Stimulated activated CD8-positive, alpha-beta memory T cell treated with anti-CD3 and anti-CD28 coated beads, Interleukin-15, amount 100 ng/mL, for 4 hours (primary cell): ENCODE measurements at places on chromosomes 11 and 22.

- DNase-seq: no peak
Observed at GRCh38 chr11:36722421-36722820, 124.4 kb upstream of the RAG2 start.

DNA sequence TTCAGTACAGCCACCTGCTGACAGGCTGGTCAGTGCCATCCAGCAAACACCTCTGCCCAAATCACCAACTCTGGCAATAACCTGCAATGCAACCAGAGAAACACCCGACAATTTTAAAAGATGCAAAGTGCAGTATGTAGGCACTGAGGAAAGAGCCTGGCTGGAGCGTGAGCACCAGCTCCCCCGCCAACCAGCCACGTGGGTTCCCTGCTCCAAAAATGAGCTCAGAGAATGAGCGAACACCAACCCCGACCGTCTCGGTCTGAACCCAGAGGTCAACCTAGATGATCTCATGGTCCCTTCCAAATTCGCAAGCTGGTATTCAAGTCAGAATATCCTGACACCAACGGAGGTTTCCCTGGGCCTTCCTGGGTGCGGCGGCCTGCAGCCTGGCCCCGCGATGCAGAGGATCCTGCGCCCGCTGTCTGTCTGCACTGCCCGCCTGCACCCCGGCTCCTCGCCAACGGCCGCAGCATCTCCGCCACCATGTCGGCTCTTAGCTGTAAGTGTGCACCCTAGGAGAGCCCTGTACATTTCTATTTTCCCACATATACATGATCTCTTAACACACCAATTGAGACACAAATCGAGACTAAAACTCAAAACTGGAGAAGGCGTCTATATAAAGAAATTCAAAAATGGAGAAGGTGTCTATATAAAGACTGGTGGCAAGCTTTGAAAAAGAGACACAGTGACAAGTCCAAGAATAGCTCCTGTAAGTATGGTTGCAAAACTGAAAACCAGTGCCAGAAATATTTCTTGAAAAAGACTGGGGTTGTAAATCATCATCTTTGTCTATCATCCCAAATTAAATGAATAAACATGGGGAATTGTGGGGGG is 22.8 kb downstream of the TMEM184B start:
- DNase-seq: no peak

GRCh38 chr11:87013912-87014825 is 23.6 kb upstream of the TMEM135 start:
- DNase-seq: no peak

DNA sequence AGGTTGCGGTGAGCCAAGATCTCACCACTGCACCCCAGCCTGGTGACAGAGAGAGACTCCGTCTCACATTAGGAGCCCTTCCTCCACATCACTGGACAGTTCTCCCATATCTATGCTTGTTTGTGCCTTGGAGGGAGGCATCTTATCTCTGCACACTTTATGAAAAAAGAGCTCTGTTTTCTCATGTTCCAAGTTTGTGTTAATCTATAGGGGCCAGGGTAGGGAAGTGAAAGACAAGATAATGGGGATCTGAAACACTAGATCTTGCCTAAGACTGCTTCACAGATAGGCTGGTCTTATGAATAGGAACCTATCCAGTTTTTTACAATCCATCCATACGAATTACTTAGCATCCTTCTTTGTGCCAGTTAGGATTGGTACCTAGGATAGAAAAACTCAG is 17.1 kb downstream of the OR6Q1 start:
- no peak for DNase-seq

- no peak for DNase-seq
Observed at GRCh38 chr11:26243426-26243825, 88.5 kb upstream of the ANO3 start.

DNA sequence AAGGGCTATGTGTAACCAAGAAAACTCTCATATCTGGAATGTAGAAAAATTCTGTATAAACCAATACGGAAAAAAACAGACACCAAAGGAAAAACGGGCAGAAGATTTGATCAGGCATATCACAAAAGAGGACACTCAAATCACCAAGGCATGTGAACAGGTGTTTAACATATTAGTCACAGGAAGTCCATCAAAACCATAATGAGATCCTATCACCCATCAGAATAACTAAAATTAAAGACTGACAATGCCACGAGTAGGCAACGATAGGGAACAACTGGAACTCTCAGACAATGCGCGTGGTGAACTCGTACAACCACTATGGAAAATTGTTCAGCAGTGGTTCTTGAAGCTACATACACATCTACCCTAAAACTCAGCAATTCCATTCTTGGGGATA is 94.5 kb downstream of the MICAL3 start:
- no peak for DNase-seq

- DNase-seq: no peak
Observed at GRCh38 chr22:37270928-37271650, 11.2 kb upstream of the CYTH4 start.

- no peak for DNase-seq
Observed at GRCh38 chr11:133343951-133344350, 188.3 kb downstream of the OPCML start.

GRCh38 chr11:74933765-74934164 is 15.1 kb downstream of the XRRA1 start:
- no peak for DNase-seq

- DNase-seq: no peak
Observed at GRCh38 chr11:64121663-64122410, 44.1 kb downstream of the MACROD1 start.

GRCh38 chr11:31792456-31792855 is 18.7 kb downstream of the PAX6 start:
- no peak for DNase-seq

DNA sequence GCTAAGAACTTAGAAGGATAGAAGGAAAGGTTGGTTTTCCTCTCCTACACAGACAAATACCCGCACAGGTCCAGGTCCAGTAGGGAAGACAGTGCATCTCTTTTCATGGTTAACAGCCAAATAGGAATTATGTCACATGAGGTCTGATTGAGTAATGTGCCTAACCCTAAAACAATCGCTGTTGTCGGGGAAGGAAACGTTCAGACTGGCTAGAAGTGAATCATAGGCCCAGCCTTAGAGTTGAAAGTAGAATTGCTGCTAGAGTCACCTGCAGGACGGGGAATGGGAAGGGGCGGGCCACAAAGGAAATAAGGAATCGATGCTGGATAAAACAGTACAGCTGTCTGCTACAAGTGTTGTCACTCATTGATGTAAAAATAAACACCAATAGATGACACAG is 12.4 kb upstream of the HTATIP2 start:
- no peak for DNase-seq

- no peak for DNase-seq
Observed at GRCh38 chr22:26800858-26801257, 143.5 kb downstream of the MIAT start.

GRCh38 chr22:30873661-30874060 is 94.9 kb downstream of the MORC2 start:
- DNase-seq: no peak

GRCh38 chr11:132850266-132850665 is 682.0 kb downstream of the OPCML start:
- DNase-seq: no peak

GRCh38 chr22:21697880-21698279 is 32.1 kb downstream of the PPIL2 start:
- DNase-seq: no peak

DNA sequence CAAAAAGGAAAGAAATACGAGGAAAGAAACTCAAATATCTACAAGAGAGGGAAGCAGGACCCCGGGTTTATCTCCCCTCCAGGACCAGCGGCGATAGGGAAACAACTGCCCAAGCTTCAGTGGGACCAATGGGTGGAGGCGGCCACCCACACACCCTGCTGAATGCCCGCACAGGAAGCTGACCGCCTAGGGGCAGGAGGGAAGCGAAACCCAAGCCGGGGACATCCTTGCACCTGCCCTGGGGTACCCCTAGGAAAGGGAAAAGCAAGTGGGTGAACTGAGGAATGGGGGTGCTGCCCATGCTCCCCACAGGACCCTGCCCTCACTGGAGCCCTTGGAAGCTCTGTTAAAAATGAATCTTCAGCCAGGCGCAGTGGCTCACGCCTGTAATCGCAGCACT is 27.6 kb upstream of the HMOX1 start:
- no peak for DNase-seq

DNA sequence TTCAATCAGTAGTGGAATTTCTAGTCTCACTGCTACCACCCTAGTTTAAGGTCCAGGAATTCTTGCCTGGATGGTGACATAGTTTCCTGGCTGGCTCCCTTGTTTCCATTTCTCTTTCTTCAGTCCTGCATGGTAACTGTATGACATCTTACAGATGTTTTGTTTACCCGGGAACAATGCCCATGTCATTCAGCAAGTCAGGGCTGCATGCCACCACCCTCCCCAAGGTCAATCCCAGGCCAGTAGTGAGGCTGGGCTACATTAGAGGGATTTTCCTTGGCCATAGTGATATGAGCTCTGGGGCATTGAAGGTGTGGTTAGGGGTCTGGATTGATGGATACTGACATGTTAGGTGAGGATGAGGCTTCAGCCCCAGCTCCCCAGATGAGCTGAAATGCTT is 114.9 kb upstream of the E2F8 start:
- DNase-seq: no peak

- no peak for DNase-seq
Observed at GRCh38 chr11:65700399-65700798, 11.7 kb upstream of the KAT5 start.

DNA sequence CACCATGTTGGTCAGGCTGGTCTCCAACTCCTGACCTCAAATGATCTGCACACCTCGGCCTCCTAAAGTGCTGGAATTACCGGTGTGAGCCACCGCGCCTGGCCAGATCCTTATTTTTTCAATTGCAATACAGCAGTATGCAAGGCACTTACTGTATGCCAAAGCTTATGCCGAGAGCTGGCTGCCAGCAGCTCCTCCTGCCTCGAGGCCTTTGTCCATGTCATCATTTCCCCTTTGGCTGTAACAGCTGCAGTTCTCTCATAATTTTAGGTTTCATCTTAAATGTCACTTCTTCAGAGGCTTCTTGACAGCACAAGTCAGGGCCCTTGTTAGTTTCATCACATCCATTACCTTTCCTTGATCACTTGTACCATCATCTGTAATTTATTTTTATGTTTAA is 1.5 kb upstream of the SREBF2 start:
- DNase-seq: no peak

DNA sequence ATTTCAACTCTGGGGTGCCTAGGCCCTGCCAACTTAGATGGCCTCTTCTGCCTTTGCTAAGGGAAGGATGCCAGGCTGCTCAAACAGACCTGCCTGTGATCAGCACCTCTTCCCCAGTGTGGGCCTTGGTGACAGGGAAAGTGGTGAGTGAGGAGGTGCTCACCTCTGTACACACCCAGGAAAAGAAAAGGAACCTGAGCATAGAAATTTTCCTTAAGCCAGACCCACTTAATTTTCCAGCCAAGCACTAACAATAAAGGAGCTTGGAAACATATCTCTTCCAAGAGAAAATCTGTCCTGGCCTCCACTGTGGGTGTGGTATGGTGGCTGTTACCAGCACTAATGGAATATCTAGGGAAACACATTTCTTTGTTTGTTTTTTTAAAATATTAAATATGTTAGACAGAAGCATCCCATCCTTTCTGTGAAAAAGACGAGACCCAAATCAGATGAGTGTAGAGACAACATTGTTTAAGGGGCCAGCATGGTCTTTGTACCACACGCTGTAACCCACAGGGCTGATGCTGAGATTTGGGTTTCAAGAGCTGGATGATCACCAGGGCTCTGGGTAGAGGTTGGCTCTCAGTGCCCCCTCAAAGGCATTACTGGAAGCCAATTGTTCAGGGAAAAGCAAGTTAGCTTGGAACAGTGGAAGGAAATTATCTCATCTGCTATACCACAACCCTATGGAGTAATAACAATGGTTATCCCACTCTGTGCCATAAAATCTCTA is 472.2 kb downstream of the INSC start:
- no peak for DNase-seq

GRCh38 chr22:31105282-31105929 is 2.0 kb downstream of the SELENOM start:
- no peak for DNase-seq

DNA sequence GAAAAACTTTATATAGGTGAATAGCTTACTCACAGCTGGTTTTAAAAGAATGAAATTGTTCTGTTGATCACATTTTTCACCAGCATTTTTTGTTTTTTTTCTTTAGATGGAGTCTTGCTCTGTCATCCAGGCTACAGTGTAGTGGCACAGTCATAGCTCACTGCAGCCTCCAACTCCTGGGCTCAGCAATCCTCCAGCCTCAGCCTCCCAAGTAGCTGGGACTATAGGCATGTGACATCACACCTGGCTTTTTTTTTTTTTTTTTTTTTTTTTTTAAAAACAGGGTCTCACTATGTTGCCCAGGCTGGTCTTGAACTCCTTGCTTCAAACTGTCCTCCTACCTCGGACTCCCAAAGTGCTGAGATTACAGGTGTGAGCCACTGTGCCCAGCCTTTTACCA is 3.6 kb downstream of the PACS1 start:
- DNase-seq: no peak

DNA sequence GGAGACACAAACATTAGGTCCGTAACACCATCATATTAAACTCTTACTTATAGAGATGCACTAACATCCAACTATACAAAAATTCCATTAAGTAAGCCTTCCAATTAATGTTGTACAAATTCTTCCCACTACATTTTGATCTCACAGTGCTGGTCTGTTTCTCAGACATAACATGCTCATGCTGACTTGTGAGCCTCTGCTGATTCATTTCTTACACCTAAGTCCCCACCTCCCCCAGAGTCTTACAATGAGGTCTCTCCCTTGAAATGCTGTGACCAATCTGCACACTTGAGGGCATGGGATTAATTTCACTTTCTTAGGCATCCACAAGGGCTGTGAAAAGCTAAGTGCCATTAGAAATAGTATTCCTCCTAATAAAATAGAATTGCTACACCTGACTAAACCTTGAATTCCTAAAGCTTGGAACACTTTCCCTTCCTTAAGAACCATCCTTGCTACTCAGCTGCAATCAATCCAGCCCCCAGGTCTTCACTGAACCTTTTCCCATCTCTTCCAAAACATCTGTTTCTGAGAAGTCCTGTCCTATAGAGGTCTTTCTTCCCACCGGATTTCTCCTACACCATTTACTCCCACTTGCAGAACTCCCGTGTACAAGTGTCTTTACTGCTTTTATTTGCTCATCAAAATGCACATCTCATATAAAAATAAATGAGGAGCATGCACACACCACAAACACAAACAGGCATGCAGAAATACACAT is 2.0 kb downstream of the HBG1 start:
- DNase-seq: no peak

GRCh38 chr22:49948958-49949913 is 11.3 kb upstream of the PIM3 start:
- DNase-seq: no peak

DNA sequence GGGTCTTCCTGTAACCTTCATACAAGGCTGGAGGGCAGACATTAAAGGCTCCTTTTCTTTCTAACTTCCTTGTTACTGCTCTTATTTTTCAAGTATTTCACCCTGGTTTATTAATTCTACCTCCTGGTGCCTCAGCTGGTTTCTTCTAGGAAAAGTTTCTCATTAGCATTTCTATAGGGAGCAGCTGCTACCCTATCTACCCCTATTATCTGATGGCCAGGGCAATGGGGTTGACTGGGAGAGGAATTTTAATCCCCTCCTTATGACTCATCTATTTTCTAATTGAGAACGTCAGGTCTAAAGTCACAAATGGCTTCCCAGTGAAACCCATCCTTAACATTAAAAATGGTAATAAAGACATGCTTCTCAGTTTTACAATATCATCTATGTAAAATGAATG is 5.0 kb downstream of the MAP6 start:
- DNase-seq: no peak
